ENCODE measurements at places on chromosomes 3 and 15.
A peak's percentile ranks its signal among the peaks of the same experiment; 100 is the strongest.

DNA sequence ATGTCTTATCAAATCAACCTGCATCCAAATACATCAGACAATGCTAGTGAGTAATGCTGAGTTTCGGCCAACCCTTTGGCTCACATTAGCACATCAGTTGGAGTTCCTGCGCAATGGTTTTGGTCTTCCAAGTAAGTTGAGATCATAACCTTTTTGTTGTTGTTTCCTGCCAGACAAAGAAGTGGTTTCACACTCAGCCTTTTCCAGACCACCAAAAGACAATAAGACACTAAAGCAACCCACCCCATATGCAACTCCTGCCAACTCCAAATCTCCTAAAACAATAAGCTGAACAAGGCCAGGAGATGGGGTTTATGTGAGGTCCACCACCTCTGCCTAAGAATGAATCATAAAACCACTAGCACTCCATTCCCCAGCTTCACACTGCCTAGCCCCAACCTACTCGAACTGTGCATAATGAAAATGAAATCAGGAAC lies 177.0 kb downstream of the ERC2 start:
- no peak for DNase-seq

GRCh38 chr3:28050885-28051284 lies 190.5 kb upstream of the CMC1 start:
- DNase-seq = no peak

DNA sequence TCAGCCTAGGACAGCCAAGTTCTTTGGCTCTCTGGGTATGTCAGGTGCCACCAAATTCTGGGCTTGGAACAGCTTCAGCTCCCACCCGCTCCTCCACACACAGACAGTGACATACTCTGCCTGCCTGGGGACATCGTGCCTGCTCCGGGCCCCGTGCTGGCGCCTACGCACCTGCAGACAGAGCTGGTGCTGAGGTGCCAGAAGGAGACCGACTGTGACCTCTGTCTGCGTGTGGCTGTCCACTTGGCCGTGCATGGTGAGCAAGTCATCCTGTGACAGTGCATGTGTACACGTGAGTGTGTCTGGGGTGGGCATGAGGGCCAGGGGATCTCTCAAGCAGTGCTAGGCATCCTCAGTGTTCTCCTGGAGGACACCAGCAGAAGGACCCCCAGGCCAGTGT lies 922 bp downstream of the IL17RC start:
- DNase-seq = no peak

DNA sequence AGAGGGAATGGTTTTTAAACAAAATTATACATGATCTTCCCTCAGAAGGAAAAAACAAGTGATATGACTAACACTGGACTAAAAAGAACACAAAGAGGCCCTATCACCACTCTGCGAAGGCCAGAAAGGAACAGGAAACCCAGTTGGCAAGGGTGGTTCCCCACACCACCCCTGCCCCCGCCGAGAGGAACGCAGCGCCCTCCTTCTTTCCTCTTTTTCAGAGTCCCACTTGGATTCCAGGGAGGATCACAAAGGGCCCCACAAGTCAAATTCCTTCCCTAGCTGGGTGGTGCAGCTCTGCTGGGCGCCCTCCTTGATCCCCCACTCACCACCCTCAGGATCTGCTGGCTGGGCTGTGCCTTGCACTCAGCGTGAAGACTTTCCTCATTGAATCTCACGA lies 29.8 kb downstream of the PLA1A start:
- DNase-seq = peak; percentile 51

DNA sequence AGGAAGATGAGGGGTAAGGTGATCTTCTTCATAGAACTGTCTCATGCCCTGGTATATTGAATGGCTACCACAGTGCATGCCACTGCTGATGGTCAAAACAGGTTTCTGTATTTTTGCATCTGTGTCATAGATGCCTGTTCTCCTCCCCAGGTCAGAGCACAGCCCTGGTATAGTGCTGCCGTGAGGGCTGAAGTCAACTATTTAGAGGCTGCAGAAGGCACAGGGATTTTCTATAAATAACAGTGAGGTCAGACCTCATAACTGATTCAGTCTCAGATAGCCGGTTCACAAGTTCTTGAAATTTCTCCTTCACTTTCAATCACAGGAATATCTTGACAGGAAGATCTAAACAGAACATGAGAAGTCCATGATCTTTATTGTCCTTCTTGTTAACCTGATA lies 99.2 kb upstream of the NUDT16 start:
- no peak for DNase-seq

- no peak for DNase-seq
These were observed 17.5 kb downstream of the PIK3R4 start for GRCh38 chr3:130729154-130729553.

GRCh38 chr3:108013141-108014055 lies 77.4 kb downstream of the CD47 start:
- DNase-seq = no peak

GRCh38 chr3:88535563-88535962 lies 385.8 kb downstream of the C3orf38 start:
- DNase-seq = no peak

- no peak for DNase-seq
These were observed 11.6 kb downstream of the GPR160 start for GRCh38 chr3:170049146-170050000.

- DNase-seq = no peak
These were observed 20.3 kb downstream of the SHOX2 start for GRCh38 chr3:158085931-158086330.

GRCh38 chr15:22778796-22779195 lies 7.6 kb upstream of the NIPA1 start:
- no peak for DNase-seq

- DNase-seq = no peak
These were observed 28.4 kb downstream of the TMEM44 start for GRCh38 chr3:194604837-194605236.

- DNase-seq = no peak
These were observed 775.6 kb downstream of the ROBO2 start for GRCh38 chr3:77815467-77815866.

- no peak for DNase-seq
These were observed 53.5 kb downstream of the DGKG start for GRCh38 chr3:186308549-186308948.

- DNase-seq = no peak
These were observed 127.6 kb upstream of the UBE2E2 start for GRCh38 chr3:23075496-23075895.

DNA sequence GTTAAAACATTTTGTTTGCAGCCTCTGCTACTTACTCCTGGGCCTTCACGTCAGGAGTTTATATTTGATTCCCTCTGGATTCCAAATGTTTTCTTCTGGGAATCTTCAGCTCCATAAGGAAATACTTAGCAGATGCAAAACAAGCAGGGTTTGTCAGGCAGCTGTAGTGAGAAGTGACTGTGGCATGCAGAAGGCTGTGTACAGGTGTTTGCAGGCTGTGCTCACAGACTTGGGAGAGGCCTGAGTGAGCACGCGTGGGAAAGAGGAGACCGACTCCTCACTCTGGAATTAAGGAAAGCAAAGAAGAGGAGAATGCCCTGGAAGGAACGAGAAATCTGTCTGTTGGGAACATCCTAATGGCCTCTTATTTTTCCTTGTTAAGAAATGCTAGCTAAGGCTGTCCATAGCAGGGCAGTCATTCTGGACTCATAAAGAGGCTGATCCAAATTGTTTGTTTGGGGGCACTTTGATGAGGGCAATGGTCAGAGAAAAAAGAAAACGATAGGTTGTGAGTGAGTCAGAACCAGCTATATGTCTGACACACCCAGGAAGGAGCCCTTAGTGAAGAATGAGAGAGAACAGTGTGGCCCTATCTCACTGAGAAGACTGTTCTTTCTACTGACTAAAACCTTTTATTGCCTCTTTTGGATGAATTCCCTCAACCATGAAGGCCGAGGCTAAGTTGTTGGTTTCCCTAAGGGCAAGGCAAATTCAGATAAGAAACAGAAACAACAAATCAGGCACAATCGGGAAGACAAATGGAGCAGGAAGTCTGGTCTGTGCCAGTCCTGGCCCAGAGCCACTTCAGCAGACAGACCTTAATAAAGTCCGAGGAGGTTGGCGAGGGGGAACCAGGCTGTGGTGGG lies 82.6 kb downstream of the TGFBR2 start:
- no peak for DNase-seq

DNA sequence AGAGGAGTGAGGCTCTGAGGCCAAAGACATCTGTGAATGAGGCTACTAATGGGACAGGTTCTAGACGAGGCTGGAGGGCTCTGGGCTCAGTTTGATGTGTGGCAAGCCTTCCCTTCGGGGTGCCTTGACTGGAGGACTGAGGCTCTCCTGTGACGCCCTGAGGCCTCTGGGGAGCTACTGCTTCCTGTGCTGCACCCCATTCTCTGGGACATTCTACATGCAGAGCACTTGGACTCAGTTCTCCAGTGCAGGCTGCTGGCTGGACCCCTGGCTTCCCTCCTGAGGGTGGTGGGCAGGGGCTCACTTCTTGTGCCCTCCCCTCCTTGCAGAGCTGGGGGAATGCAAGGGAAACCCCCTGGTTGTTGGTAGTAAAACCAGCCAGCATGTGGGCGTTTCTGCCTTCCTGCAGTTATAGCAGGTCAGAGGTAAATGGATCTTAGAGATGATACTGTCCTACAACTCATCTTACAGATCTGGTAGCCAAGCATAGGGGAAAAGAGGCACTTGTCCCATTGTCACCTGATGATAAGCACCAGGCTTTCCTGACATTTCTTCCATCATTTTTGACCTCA lies 133.3 kb downstream of the CHDH start:
- no peak for DNase-seq

- DNase-seq = no peak
These were observed 18.7 kb downstream of the TRPM1 start for GRCh38 chr15:31082771-31083369.

GRCh38 chr3:126107203-126107939 lies 23.4 kb upstream of the SLC41A3 start:
- DNase-seq = no peak

DNA sequence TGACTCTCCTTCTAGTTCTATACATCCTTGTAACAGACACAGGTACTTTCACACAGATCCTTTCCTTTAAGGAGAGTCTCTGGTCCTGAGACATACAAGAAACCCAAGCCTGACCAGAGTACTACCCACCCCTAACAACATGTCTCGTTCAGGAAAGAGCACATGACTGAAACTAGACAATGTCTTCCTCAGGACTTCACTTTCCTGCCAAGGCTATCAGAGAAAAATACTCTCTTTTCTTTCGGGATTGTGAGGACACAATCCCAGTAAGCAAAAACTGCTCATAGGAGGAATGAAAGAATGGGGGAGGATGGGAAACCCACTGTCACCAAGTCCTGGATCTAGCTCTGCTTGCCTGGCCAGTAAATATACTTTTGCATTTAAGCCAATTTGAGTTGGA lies 11.5 kb upstream of the ANKRD28 start:
- no peak for DNase-seq

GRCh38 chr15:45143946-45144345 lies 14.2 kb downstream of the DUOX1 start:
- DNase-seq = no peak

GRCh38 chr3:52153389-52154096 lies 680 bp downstream of the POC1A start:
- DNase-seq = no peak

- DNase-seq = no peak
These were observed 93.3 kb upstream of the TRIM42 start for GRCh38 chr3:140584549-140584948.

DNA sequence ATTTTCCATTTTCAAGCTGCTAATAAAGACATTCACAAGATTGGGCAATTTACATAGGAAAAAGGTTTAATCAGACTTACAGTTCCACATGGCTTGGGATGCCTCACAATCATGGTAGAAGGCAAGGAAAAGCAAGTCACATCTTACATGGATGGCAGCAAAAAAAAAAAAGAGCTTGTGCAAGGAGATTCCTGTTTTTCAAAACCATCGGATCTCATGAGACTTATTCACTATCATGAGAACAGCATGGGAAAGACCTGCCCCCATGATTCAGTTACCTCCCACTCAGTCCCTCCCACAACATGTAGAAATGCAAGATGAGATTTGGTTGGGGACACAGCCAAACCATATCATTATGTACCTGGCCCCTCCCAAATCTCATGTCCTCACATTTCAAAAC lies 202.0 kb downstream of the FNDC3B start:
- DNase-seq = no peak

DNA sequence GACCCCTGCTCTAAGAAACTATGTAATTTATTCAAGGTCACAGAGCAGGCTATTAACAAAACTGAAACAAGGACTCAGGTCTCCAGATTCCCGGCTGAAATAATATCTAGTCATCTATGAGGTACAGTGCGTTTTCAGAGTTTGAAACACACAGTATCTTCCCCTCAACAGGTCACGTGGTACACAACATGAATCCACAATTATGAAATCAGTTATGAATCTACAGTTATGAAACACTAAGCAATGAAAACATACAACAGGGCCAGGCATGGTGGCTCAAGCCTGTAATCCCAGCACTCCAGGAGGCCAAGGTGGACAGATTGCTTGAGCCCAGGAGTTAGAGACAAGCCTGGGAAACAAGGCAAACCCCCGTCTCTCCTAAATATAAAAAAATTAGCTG lies 72.7 kb downstream of the FSIP1 start:
- DNase-seq = no peak

DNA sequence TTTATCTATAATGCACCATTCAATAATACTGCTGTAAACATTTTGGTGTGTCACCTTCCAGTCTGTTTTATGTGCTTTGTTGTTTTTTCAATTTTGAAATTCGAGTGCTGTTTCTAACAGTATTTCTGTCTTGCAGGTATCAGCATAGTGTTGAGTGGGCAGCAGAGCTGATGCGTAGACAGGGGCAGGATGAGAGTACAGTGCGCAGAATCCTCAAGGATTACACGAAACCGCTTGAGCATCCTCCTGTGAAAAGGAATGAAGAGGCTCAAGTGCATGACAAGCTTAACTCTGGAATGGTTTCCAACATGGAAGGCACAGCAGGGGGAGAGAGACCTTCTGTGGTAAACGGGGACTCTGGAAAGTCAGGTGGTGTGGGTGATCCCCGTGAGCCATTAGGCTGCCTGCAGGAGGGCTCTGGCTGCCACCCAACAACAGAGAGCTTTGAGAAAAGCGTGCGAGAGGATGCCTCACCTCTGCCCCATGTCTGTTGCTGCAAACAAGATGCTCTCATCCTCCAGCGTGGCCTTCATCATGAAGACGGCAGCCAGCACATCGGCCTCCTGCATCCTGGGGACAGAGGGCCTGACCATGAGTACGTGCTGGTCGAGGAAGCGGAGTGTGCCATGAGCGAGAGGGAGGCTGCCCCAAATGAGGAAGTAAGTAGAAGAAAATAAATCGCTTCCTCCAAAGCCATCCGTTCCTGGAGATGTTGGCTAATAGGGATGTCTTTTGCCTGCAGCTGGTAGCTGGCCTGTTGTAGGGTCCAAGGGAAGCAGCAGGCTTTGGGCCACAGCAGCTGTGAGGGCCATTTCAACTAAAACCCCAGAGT lies 19.1 kb downstream of the TSEN2 start:
- peak; percentile 7 for DNase-seq

GRCh38 chr3:123084192-123084591 lies 17.4 kb downstream of the PDIA5 start:
- no peak for DNase-seq

- DNase-seq = no peak
These were observed 39.0 kb downstream of the SPESP1 start for GRCh38 chr15:68969298-68969697.

- DNase-seq = no peak
These were observed 250.8 kb downstream of the TBC1D5 start for GRCh38 chr3:17491601-17492000.

Data from CD4-positive, alpha-beta T cell treated with Interferon gamma for 1 hour (primary cell).